ENCODE measurements at places on chromosomes 2 and 18. TPM values are rescaled to one million over a fixed set of nuclear protein-coding genes. Genes with fewer than 3 reads are reported as not detected.

DNA sequence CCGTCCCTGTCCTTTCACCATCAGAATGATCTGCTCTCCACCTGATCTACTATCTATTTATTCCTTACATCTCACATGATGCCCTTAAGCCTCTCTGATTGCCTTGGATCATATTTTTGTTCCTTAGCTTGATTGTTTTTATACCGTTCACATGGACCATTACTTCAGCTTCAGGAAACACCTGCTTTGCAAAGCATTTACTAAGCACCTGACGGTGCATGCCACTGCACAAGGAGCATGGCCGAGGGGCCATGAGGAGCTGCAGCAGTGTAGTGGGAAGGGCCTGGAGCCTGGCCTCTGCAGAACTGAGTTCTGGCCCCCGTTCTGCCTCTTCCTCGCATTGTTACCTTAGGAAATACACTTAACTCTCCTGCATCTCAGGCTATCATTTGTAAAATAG lies 124.1 kb upstream of the NDUFV2 start:
- no peak for DNase-seq

- no peak for DNase-seq
Observed at GRCh38 chr2:222960126-222960525, 91.9 kb upstream of the KCNE4 start.

- no peak for DNase-seq
Observed at GRCh38 chr2:122927197-122927596, 1097.9 kb upstream of the CNTNAP5 start.

DNA sequence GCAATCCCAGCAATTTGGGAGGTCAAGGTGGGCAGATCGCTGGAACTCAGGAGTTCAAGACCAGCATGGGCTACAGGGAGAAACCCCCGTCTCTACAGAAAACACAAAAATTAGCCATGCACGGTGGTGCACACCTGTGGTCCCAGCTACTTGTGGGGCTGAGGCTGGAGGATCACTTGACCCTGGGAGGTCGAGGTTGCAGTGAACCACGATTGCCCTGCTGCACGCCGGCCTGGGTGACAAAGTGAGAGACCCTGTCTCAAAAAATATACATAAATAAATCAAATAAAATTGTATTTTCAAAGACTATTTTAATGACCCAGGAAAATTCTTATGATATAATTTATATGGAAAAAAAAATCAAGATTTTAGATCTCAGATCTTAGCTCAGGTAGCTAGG lies 191.5 kb downstream of the ZFP36L2 start:
- peak; percentile 32 for DNase-seq

DNA sequence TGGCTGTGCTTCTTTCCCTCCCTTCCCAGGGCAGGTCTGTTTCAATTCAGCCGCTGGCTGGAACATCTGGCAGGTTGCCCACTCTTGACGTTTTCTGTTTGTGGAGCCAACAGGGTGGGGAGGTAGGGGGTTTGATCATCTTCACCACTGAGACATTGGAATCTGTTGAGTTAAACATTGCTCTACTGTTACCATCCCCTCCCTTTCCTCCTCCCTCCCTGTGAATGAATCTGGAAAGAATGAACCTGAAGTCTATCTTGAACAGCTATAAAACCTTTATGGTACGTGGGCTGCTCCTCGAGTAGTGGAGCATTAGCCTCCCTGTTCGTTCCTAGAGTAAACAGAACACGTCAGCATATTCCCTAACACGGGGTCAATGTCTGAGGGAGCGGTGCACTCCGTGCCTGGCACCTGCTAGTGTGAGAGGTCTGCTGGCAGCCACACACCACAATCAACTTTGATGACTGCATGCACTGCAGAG lies 249.9 kb upstream of the RBBP8 start:
- DNase-seq: no peak

Gene PTPRN
- not detected for total RNA-seq

Gene KIF1A
- 0.57 TPM for total RNA-seq
